ENCODE measurements at places on chromosomes 2 and 18. TPM values are rescaled to one million over a fixed set of nuclear protein-coding genes. Genes with fewer than 3 reads are reported as not detected.

DNA sequence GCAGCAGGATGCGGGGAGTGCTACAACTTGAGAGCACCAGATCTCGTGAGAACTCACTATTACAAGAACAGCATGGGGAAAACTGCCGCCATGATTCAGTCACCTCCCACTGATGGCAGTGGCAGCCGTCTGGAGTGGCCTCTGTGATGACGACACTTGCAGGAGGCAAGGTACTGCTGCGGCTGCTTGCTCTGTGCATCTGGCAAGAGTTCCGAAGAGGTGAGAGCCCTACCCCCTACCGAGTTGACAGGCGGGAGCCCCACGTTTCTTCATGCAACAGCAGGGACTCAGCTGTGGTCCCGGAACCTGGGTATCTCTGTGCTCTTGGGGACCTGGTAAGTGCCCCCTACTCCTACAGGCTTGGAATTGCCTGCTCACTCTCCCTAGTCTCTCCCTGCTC, 1672.7 kb upstream of the TMEFF2 start:
- no peaks in the 10 kb centered on the region for H3K36me3 ChIP-seq
- H3K4me1 ChIP-seq, result no peaks in the 10 kb centered on the region
- no peak overlapping the region for H3K4me3 ChIP-seq
- no peaks in the 10 kb centered on the region for H3K27me3 ChIP-seq
- H3K27ac ChIP-seq, result no peak overlapping the region
- DNase-seq, result no peak

DNA sequence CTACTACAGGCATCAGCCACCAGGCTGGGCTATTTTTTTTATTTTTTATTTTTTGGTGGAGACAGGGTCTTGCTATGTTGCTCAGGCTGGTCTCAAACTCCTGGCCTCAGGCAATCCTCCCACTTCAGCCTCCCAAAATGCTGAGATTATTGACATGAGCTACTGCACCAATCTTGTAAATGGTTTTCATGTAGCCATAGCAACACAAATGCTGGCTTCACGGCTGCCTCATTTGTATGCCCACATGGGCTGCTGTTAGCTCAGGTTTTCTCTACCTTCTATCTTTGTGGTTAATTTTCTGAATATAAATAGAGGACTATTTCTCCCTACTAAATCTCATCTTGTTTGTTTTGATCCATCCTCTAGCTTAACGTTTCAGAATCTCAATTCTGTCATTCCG, 58.2 kb downstream of the PLEKHM3 start:
- no peak overlapping the region for H3K4me3 ChIP-seq
- no peak overlapping the region for H3K27ac ChIP-seq
- H3K4me1 ChIP-seq, result peaks cover 2% of the 10 kb centered on the region
- H3K27me3 ChIP-seq, result no peaks in the 10 kb centered on the region
- peaks cover 13% of the 10 kb centered on the region for H3K36me3 ChIP-seq
- DNase-seq, result no peak

- H3K4me1 ChIP-seq, result no peaks in the 10 kb centered on the region
- no peaks in the 10 kb centered on the region for H3K27me3 ChIP-seq
- no peaks in the 10 kb centered on the region for H3K36me3 ChIP-seq
These were observed 413.3 kb downstream of the BCL11A start for GRCh38 chr2:60140185-60140584.

DNA sequence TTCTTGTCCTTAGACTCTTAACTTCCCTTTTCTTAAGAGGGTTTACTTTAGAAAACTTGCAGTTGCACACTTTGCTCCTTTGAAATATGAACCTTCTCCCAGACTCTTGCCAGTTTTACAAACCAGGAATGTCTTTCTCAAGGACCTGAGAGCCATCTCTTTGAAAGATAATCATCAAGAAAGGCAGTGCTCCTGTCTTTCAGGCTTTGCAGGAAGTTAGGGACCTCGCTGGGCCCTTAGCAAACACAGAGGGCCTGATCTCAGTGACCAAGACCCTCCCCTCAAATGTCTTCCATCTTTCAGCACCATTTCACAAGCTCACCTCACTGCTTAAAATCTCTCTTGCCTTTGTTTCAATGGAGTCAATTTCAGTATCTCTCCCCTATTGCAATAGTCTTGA, 32.0 kb upstream of the NYAP2 start:
- DNase-seq, result no peak
- no peak overlapping the region for H3K4me3 ChIP-seq
- H3K27ac ChIP-seq, result no peak overlapping the region
- no peaks in the 10 kb centered on the region for H3K36me3 ChIP-seq
- peaks cover 2% of the 10 kb centered on the region for H3K27me3 ChIP-seq

- H3K27me3 ChIP-seq, result no peaks in the 10 kb centered on the region
- H3K36me3 ChIP-seq, result peaks cover 73% of the 10 kb centered on the region
- DNase-seq, result no peak
- H3K27ac ChIP-seq, result no peak overlapping the region
These were observed 9.0 kb downstream of the RNF144A start for GRCh38 chr2:6926071-6926732.

DNA sequence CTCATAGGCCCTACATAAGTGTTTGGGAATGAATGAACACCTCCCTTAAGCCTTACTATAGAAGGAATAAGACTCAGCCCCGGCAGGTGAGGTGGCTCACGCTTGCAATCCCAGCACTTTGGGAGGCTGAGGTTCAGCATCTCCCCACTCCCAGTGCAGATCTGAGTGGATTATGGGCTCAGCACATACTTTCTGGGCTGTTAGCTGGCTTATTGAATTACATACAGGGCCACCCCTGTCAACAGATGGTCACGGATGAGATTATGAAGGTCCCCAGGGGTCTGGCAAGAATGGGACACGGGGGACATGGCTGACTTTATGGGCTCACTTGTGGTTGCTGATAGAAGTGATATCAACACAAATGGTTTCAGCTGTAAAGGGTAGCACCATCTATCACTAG, 322.3 kb downstream of the TSN start:
- DNase-seq, result no peak
- no peaks in the 10 kb centered on the region for H3K36me3 ChIP-seq
- H3K4me3 ChIP-seq, result no peak overlapping the region
- no peak overlapping the region for H3K27ac ChIP-seq
- H3K4me1 ChIP-seq, result no peaks in the 10 kb centered on the region
- H3K27me3 ChIP-seq, result peaks cover 2% of the 10 kb centered on the region

The AMER3 gene
- not detected for total RNA-seq
